ENCODE measurements at places on chromosomes 2 and 18.
A peak's percentile ranks its signal among the peaks of the same experiment; 100 is the strongest.

- no peak for DNase-seq
These were observed 48.5 kb downstream of the DSEL start for GRCh38 chr18:67468038-67468437.

DNA sequence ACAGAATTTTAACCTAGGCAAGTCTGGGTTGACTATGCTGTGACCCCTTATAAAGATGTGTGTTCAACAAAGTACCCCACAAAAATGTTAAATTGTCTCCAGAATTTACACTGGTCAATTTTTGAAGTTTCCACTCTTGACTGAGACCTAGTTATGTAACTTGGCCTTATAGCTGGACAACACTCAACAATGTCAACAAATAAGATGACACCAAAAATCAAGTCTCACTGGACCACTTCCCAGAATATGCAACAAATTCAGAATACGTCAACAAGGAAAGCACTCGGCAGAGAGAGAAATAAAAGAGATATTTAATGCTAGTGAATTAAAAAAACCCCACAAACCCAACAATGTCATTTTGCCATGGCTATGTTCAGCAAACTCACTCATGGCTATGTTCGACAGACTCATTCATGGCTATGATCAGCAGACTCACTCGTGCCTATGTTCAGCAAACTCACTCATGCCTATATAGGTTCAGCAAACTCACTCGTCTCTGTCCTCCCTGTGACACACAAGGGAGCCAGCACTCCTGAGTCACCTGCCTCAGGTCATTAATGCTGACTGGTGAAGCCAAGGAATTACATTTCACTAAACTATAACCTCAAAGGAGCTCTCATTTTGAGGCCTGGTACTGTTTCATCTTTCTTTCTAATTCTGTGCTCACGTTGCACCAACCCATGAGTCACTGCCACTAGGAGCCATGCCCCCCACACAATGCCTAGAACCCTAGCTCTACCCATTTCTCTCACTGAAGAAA, 72.7 kb downstream of the PTPN2 start:
- DNase-seq: no peak

- DNase-seq: no peak
These were observed 265.4 kb downstream of the SS18 start for GRCh38 chr18:25825056-25825455.

DNA sequence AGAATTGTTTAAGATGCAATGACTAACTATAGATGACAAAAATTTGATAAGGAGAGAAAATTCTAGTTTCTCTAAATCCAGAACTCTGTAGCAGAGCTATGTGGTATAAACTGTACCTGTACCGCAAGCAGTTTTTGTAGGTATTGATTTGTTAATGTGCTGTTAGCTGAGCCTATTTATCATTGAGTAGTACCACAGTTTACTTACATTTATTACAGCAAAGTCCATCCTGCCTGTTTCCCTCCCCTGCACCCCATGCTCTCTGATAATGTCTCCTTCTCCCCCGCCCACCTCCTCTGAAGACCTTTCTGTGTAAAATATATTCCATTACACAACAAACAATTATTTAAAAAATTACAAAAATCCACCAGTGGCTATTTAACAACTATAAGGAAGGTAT, 170.6 kb downstream of the RNF152 start:
- no peak for DNase-seq

- DNase-seq: peak; percentile 85
These were observed 104.4 kb upstream of the STK17B start for GRCh38 chr2:196275646-196276352.

- no peak for DNase-seq
These were observed at the start of gene FBXO41 for GRCh38 chr2:73284296-73285158. Gene FBXO41 (minus strand): TSS chr2:73284478. CDS start chr2:73269630, 14,848 bp downstream.

- DNase-seq: no peak
These were observed 5.1 kb downstream of the SP140 start for GRCh38 chr2:230230496-230231200.

DNA sequence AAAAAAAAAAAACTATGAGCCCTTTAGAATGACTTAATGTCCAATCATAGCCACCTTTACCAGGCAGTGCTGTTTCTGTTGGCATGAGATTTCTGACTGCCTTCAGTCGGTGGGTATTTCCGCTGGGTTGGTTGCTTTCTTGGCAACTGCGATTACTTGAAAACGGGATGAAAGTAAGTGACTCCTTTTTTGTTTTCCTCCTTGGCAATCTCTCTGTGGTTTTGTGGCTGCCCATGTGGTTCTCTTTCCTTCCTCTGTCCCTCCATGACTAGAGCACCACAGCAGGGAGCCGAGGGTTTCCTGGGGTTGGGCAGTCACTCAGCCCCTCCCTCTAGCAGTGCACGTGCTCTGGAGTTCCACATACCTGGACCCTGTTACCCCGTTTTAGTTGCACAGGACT, 112.1 kb downstream of the KLHL29 start:
- DNase-seq: no peak

DNA sequence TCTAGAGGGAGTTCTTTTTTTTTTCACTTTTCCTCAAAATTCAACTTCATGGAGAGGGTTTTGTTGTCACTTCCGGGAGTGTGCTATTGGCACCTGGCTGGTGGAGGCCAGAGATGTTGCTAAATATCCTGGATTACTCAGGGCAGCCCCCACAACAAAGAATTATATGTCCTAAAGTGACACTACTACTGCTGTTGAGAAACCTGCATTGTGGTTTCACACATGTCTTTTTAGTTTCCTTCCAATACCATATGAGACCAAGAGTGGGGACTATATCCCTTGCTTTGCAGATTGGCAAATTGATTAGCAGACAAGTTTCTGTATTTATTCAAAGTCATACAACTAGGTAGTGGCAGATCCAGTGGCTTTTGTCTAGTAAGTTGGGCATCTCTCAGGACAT, 826.8 kb downstream of the TRIB2 start:
- no peak for DNase-seq

GRCh38 chr2:163210430-163210918, 371.9 kb upstream of the KCNH7 start:
- DNase-seq: peak; percentile 49

DNA sequence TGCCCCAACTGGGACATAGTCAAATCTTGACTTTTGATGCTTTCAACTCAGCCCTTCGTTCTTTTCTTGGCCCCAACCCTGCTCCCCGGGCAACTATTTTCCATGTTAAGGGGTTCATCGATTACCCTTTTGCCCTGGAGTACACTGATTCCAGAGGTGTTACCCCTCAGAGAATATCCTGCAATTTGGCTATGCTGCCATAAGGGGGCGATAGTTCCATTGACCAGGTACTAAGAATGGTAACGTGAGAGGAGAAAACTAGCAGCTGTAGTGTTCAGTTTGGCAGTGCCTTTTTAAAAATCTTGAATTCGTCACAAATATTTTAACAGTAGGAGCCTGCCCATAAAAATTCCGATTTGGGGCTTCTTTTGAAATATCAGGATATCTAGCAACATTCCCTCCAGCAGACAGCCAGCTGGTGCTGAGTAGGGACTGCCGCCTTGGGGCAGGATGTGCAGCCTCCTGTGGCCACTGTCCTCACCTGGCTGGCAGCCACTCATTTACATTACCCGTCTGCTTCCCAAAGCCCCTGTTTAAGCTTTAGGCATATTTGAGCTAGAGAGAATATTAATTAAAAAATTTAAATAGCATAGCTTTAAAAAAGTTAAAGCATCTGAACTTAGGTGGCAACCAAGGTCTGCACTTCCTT, 146.3 kb upstream of the SKOR2 start:
- no peak for DNase-seq

- DNase-seq: no peak
These were observed 38.6 kb upstream of the NCOA1 start for GRCh38 chr2:24452502-24452885.

- no peak for DNase-seq
These were observed 24.9 kb downstream of the FHL2 start for GRCh38 chr2:105373895-105374401.

GRCh38 chr2:199024224-199024623, 433.5 kb downstream of the SATB2 start:
- no peak for DNase-seq

- no peak for DNase-seq
These were observed 160.3 kb downstream of the EN1 start for GRCh38 chr2:118687192-118687591.

DNA sequence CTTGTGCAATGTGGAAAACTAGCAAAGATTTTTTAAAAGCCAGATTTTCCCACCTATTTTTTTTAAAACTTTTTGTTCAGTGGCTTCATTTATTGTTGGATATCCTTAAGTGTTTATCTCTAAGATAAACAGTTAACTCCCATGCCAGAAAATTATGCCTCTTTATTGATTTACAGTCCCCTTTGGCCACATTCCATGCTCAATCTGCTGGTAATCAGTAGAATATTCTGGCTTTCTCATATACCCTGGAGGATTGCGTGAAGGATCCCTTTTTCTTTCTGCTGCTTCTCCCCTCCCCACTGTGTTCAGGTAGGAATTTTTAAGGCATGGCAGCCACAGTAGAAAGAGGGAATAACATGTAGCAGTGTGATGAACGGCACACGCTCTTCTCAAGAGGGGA, 2.6 kb downstream of the GRHL1 start:
- no peak for DNase-seq

DNA sequence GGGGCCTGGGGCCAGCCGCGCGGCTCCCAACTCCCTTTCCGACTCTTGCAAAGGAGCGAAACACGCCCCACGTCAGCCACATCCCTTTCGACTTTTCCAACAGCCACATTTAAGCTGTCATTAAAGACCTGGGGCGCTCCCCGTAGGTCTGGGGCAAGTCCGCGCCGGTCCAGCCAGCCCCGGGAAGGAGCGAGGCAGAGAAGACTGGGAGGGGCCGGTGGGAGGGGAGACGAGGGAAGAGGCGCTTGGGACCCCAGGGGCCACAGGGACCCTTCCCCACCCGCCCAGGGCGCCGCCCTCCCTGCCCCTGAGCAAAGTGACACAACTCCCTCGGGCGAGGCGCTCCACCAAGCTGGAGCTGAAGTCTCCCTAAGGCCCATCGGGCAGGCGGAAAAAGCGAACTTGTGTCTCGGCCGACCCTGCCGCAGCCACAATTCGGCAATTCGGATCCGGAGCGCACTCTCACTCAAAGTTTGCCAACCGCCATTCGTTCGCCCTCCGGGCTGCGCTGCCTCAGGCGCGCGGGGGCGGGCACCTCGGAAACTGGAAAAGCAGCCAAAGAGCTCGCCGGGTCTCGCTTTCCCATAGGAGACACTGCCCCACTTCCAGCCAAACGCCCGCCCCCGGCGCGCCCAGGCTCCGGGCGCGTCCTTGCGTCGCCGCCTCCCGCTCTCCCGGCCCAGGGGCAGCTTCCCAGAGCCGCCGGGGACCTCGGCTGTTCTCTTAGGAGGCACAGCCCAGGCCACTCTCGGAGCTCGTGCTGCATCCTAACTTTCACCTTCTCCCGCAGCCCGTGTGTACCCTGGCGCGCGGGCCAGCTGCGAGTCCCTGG, 1.1 kb upstream of the KCTD1 start:
- DNase-seq: no peak

- DNase-seq: no peak
These were observed 11.3 kb upstream of the KCNF1 start for GRCh38 chr2:10900216-10901109.

- no peak for DNase-seq
These were observed 355.8 kb downstream of the ARL6IP6 start for GRCh38 chr2:153074207-153074606.

DNA sequence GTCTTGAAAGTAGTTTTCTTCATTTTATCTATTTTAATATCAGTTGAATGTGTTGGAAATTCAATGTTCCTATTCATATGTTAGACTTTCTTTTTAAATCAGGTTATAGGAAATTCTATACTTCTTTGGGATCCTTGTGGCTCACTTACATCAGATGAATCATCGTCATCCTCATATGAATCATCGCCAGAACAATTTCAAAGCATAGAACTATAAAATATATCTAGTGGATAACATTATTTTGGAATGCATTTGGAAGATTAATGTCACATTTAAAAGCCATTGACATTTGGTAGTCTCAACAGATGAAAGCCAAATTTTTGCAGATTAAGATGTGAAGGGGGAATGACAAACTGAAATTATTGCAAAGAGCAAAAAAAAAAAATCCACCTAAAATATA, 94.1 kb downstream of the FAM161A start:
- DNase-seq: peak; percentile 68

GRCh38 chr2:171924170-171924942, 2.1 kb downstream of the HAT1 start:
- no peak for DNase-seq

DNA sequence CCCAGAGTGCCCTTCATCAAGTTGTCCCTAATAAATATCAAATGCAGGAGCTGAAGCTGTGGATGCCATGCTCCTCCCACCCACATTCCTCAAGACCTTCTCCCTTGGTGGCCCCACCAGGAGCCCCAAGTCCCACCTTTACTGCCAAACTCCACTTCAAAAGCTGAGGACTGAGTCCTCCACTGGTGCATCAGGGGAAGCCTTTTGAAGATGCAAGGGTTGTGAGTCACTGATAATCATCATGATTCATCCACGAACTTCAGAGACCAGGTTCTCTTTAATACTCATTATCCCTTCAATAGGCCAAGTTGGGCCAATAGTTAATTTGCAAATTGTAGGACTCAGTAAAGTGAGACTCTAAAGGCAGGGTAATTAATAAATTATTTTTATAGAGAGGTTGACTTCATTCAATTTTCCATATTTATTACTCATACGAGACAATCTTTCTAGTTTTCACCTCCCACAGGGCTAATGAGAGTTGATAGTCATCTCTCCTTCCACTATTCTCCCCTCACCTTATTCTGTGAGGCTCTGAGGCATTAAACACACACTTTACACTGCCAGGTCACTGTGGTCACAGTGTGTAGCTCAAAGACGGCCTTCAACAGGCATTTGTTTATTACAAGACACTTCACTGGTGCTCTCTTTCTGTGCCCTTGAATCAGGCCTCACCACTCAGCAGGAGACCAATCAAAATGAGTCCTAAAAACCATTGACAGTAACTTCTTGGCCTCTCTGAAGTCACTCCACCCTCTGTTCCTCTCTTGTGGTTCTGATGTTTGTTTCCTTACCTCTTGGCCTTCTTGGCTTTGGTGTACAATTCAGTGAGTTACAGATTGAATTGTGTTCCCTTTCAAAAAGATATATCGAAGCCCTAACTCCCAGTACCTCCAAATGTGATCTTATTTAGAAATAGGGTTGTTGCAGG, 99.9 kb downstream of the TRIB2 start:
- DNase-seq: no peak

DNA sequence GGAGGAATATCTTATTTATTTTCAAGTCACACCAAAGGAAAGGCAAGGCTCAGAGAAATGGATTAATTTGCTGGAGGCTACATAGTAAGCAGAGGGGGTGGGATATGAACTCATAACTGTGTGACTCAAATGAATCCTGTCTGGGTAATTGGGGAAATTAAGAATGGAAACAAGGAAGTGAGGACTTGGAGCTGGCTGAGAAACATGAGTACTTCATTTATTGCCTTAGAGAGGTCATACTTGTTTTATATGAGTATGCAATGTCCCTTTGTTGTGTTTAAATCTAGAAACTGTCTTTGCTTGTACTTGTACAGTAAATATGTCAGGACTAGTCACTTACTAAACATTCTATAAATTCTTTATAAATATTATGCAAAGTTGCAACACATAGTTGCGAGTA, 2166.7 kb upstream of the PIK3C3 start:
- no peak for DNase-seq

- no peak for DNase-seq
These were observed 101.4 kb downstream of the TNS1 start for GRCh38 chr2:217901400-217901799.
